CD4-positive, alpha-beta T cell treated with Interleukin-4 for 4 hours (primary cell): ENCODE measurements at places on chromosomes 7 and 10.

DNA sequence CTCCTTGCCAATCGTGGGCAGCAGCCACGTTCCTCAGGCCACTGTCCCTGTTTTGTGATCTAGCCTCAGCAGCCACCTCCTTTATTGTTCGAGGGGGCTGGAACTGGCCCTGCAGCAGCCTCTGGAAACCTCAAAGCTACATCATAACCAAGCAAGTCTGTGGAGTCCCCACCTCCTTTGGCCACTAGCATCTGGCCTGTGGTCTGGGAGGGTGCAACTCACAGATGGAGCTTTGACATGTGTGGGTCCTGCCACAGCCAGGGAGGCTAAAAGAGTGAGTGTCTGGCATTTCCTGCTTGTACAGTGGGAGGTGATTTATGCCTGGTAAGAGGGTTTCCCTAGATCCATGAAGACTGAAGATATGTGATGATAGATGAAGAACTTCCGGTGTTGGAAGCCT lies 32.3 kb upstream of the NUB1 start:
- DNase-seq: no peak

- DNase-seq: no peak
These were observed 87.3 kb upstream of the EGFR start for GRCh38 chr7:54931532-54931931.

DNA sequence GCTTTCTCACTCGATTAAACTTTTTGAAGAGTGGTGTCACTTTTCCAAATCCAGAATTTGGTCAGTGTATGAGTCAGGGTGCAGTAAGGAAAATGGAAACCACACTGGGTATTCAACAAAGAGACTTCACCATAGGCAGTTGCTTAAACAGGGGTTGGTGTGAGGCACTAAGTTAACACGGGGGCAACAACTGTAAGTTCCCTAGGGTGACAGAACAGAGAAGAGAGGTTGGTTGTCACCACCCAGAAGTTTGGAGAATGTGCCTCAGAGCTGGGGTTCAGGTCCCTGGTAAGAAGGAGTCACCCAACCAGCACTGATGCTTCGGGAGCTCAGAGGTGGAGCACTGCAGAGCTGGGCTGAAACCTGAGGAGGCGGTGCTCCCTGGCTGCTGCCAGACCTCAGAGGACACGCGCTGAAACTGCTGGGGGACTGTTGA lies 170.4 kb downstream of the ARID5B start:
- DNase-seq: no peak

GRCh38 chr7:375321-375831 lies 85.4 kb downstream of the FOXL3 start:
- DNase-seq: no peak

- DNase-seq: no peak
These were observed 60.7 kb upstream of the CCDC6 start for GRCh38 chr10:59967079-59967478.

DNA sequence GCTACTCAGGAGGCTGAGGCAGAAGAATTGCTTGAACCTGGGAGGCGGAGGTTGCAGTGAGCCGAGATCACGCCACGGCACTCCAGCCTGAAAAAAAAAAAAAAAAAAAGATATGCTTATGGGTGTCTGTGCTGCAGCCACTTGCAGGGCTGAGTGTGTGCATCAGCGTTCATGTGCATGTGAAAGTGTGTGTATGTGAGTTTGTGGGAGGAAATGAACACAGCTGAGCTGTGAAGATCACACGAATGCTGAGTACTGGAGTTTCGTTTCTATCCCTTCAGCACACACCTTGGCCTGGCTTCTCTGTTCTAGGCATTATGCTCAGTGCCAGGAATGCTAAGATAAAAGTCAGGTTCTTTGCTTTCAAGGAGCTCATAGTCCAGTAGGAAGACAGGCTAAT lies 12.0 kb upstream of the SVOPL start:
- DNase-seq: no peak

DNA sequence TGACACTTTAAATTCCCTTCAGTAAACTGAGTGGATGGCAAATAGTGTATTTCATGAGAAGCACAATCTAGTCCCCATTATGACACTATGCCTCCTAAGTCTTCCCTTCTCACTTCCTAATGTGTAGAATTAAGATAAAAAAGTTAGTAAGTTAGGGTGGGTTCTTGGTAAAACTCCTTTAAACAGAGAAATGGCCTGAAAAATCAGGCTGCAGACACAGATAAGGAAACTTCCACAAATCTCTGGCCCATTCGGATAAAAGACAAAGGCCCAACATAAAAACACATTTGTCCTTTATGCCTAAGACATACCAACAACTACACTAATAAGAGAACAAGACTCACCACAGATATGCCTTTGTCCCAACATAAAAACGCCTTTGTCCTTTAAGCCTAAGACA lies 21.5 kb downstream of the AKR1C8 start:
- no peak for DNase-seq

DNA sequence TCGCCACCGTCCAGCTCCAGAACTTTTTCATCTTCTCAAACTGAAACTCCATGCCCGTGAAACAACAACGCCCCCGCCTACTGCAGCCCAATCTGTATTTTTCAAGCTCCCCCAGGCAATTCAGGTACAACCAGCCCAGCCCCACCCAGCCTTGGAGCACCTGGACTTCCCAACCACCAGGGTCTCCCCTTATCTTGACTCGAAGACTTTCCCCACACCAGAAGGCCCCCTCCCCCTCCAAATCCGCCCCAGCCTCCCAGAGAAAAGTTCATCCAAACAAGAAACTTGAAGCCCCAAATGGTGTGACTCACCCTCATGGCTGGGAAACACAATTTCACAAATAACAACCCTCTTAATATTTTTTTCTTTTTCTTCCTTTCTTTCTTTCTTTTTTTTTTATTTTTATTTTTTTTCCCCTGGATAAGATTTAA lies 10.6 kb downstream of the ZCCHC24 start:
- no peak for DNase-seq

DNA sequence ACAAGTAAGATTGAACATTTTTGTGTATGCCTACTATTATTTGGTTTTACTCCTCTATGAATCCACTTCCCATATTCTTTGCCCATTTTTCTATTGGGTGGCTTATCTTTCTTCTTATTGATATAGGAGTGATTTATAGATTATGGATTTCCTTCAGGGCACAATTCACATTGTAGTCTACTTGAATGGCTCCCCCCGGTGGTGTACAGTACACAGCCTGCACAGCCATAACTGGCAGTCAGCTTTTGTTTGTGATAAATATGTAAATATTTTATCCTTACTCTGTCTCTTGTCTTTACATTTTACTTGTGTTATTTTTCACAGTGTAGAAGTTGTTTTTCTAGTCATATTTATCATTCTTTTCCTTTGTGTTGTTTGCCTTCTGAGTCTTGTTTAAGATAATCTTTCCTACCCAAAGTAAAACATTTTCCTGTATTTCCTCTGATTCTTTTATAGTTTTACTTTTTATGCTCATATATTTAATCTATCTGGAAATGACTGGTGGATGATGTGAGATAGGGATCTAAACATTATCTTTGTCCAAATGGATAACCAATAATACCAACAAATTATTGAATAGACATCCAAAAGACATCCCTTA lies 23.9 kb upstream of the CALD1 start:
- DNase-seq: peak; percentile 24

GRCh38 chr7:4149645-4150044 lies 532.5 kb upstream of the FOXK1 start:
- no peak for DNase-seq

GRCh38 chr10:48801001-48801421 lies 116.3 kb downstream of the WDFY4 start:
- DNase-seq: no peak

DNA sequence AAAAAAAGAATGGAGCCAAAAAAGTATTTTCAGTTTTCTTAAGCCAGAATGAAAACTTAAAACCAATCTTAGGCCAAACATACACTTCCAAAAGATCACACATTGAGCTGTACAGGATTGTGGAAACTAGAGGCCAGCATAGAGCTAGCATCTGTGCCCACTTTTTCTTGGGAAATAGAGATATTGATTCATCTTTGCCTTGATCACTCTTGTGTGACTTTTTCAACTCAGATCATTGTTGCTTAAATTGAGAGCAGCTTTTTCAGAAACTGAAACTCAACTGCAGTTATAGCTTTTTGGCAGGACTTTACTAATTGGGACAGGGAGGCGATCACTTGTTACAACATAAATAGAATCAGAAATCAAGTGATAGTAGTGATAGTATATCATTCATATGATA lies 132.2 kb downstream of the PRKG1 start:
- no peak for DNase-seq

- no peak for DNase-seq
These were observed 16.7 kb upstream of the ABCC2 start for GRCh38 chr10:99765672-99766301.

DNA sequence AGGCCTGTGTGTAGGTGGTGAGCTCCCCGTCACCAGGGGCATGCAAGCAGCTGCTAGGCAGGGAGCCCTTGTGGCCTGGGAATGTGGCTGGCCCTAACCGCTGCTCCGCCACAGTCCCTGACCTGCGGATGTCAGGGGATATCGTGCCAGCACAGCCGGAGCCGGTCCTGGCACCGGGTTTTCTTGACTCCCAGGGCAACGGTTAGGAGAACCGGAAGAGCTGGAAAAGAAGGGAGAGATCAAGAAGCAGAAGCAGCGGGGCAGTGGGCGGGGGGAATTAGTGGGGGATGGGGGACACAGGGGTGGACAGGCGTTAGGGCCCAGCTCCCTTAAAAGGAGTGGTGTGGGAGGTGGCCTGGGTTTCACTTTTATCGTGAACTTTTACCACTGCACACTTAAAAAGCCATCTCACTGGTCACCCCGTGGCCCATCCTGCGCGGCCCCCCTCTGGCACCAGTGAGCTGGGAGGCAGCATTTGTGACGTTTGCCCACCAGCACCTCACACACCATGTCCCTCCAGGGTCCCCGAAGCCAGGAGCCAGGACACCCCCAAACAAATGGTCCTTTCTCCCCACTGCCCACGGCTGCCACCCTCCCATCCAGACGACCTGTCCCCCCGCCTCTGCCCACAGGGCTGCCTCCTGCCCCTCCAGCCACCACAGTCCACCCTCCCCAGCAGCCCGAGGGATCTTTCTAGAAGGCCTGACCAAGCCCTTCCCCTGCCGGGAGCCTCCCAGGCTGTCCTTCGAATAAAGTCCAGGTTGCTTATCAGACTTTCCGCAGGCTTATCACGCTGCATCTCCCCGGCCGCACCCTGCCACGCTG lies 1.8 kb upstream of the MICALL2 start:
- no peak for DNase-seq

DNA sequence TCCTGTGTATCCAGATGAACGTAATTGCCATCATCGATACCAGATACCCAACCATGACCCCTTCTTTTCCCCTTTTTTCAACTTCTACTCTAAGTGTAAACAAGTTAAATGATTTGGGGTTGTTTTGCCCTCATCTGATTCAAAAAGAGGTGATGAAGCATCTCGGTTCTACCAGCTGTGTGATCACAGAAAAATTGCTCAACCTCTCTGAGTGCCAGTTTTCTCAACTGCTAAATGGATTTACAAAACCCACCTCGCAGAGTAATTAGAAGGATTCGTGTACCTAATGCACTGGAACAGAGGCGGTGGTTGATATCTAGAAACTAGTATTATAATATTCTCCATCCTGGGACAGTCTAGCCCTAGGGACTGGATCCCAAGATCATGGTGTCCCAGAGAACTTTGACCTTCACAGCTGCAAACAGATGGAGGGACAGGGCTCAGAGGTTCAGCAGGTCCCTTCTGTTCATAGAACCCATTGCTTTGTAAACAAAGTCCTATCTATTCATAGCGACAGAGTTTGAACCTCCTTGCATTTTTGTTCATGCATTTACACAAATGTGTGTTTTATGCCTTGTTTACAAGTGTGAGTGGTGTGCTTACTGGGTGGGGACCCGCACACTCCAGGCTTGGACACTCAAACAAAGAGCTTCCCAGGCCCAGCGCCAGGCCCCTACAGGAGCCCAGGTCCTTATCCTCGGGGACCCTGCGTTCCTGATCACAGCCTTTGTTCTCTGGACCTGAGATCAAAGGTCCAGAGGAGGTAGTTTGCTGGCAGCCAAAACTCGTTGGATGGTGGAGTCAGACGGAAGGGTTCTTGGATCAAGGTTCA lies 46.4 kb downstream of the CALML3 start:
- DNase-seq: no peak

DNA sequence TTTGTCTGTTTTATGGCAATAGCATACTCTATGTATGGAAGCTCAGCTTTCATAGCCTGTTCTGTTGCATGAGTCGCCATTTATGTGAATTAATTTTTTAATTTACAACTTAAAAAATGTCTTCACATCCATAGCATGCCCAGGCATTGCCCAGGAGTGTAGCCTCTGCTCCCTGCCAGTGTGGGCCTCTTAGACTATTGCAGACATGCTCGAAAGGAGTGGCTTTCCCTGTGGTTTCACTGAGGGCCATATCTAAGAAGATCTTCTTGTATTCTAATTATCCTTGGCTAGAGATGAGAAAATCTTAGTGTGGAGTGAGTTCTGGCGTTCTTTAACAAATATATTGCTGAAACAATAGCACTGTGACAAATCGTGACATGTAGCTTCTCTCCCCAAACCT lies 35.3 kb downstream of the PCBD1 start:
- no peak for DNase-seq

DNA sequence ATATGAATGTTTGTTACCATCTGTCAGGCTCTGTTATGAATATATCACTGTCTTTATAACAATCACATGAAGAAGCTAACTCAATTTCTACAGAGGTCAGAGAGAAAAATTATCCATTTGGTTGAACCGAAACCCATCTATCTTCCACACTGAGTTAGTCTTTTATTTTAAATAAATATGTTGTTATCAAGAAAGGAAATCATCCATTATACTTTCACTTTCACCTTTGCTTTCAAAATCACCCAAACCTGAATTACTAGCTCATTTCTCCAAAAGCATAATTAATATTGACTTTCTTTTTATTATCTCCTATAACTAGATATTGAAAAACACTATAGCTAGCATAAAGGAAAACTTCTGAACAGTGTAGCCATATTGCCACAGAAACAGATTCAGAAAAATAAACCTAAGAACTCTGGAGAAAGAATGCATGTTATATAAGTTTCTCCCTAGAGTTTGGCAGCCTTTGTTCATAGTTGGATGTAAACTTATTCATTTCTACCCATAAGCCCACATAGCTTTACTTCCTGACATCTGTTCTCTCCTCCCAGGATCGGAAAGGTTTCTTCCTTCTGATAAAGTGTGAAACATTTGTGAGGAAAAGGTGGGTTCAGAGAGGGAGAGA lies 66.0 kb downstream of the NPSR1 start:
- DNase-seq: peak; percentile 6

GRCh38 chr7:107068156-107068555 lies 23.7 kb downstream of the PRKAR2B start:
- no peak for DNase-seq

DNA sequence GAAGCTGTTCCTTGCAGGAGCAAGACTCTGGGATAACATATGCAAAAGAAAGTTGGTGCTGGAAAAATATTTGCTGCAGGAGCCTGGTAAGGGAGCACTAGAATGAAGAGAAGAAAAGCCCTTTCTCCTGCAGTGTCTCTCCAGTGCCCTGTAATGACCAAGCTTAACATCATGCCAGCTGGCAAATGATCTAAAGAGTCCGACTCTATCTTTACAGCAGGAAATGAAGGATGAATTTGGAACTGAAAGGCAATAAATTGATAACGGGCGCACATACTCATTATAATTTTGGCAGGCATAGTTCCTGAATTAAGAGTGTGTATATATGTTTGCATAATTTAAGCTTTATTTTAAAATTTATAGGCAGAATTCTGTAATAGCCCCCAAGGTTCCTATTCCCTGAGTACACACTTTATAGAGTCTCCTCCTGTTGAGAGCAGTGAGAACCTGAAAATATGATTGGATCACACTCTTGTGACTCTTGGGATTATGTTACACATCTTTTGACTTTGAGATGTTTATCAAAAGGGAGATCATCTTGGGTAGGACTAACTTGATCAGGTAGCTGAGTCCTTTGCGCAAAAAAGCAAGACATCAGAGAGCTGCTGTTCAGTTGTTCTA lies 299.0 kb upstream of the MBL2 start:
- DNase-seq: no peak
